ENCODE measurements at places on chromosomes 6 and 20.

DNA sequence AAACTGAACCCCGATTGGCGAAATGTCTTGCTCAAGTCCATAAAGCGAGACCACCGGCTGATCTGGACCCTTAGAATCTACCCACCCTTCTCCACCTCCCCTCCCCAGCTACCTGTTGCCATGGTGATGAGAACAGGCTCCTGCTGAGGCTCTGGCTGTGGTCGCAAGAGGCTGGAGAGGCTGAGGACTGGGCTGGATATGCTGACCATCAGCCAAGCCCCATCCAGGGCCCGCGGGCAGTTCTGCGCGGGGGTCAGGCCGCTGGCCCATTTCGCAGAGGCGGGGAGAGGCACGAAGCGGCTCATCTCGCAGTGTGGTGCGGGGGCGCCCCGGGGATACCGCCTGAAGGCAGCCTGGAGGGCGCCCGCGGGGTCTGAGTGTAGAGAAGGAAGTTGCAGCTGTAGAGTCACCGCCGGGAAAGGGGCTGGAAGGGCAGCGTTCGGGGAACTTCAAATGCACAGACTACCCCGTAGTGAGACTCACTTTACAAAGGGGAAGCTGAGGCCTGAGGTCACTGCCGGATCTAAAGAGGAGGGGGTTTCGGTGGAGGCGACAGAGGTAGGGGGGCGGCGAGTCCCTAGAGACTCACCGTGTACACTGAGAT lies 671 bp downstream of the TAPBP start:
- DNase-seq, result no peak

- DNase-seq, result peak; percentile 26
These were observed 55.0 kb downstream of the TRIM38 start for GRCh38 chr6:26017632-26017966.

GRCh38 chr6:53627391-53628218 lies 38.0 kb downstream of the KLHL31 start:
- DNase-seq, result no peak

- no peak for DNase-seq
These were observed 91.0 kb downstream of the TBXT start for GRCh38 chr6:166076625-166077024.

GRCh38 chr6:135861189-135861588 lies 9.7 kb downstream of the PDE7B start:
- DNase-seq, result no peak

DNA sequence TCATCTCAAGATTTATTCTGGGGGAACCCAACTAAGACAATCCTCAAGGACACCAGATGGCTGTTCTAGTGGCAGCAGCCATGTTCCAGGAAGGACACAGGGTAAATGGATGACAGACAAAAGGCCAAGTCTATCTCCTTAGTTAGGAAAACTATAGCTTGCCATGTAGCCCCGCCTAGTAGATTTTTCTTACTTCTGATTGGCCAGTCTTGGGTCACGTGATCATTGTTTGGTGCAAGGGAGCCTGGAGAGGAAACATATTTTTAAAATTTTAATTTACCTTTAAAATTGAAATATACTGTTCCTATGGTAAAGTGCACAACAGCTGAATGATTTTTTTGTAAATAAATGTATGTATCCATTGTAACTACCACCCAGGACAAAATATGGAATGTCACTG lies 4.4 kb upstream of the KCNS1 start:
- no peak for DNase-seq

DNA sequence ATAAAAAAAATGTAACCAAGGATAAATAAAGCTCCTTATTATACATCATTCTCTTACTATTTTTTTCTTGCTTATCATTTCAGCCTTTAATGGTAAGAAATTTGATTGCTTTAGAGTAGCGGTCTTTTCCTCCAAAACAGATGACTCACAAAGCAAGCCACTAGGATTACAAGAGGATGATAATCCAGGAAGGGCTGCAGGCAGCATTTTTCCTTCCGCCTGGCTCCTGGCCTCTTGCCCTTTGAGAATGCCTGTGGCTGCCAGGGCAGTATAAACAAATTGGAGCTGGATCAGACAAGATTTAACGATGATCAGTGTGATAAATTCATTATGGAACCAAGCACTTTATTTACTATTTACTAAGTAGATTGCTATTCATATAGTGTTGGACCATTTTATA lies 9.7 kb upstream of the FBXL4 start:
- no peak for DNase-seq

- DNase-seq, result no peak
These were observed 20.4 kb downstream of the IL20RA start for GRCh38 chr6:137024237-137024990.

DNA sequence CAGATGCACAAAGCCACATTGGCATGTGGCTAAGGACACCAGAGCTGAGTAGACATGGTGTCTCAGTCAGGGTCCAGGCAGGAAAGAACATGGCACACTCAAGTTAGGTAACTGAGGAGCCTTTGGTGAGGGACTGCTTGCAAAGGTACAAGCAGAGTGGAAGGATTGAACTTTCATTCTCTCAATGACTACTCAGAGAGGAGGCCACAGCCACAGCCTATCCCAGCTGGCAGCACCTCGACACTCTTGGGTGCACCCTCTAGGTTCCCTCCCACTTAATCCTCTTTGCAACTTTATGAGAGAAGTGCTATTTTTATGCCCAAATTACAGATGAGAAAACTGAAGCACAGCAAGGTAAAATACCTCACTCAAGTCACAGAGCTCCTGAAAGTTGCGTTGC lies 73.4 kb downstream of the ISM1 start:
- no peak for DNase-seq

DNA sequence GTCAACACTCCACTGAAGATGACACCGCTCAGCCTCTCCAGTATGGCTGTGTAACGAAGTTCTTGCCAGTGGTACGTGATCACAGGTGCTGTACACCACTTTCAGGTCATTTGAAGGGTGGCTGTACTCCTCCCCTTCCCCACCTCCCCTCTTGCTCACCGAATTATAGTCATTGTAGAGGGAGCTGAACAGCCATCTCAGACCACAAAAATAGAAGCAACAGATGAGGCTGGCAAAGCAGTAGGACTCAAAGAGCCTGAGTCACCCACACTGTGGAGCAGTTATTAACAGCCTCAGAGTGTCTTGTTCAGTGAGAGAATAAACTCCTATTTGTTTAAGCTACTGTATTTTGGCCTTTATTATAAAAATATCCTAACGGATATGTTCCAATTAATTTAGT lies 192.5 kb upstream of the MCHR2 start:
- DNase-seq, result no peak

DNA sequence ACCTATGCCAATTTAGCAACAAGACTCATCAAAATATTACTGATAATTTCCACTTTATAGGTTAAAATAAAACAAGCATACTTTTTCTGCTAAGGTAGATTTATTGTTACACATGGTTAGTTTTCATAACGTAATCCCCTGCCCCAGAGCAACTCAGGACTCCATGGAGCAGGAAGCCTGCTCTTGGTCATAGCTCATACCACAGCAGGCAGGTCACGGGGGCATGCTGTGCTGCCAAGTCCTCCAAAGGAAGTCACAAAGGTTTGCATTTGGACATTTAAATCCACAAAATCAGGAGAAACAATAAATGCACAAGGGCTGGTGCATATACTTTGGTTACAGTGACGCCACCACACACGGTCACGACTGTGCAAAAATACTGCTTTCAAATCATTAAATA lies 12.5 kb downstream of the GZF1 start:
- DNase-seq, result no peak

DNA sequence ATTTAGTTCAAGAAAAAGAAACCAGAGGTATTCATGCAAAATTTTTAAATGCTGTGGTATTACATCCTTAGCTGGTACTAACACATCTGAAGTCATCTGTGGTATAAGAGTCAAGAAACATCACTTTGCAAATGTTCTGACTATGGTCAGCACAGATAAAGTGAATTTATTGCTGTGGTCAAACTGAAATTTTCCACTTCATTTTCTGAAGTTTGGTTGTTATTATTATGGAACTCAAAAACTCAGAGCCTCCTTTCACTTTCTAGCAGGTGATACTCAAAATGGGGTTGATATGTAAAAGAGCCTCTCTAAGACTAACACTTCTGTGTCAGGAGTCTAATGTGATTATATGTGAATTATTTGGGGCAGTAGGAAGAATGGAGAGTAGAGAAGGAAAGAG lies 257.8 kb downstream of the RNGTT start:
- DNase-seq, result no peak

DNA sequence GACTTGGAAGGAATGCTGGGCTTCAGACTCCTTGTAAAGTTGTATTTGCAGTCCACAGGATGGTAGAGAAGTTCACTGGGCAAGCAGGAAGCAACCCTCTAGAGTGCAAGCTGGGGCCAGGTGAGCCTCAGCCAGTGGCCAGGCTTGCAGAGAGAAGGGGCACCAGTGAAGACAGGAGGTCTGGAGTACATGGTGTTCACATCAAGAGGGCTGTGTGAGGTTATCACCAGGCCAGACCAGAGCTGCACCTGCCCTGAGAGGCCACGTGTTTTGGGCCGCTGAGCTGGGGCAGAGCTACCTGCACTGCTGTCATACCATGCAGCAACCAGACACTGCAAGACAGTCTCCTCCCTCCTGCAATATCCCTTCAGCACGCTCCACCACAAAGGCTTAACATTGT lies 79.0 kb downstream of the SH3BGRL2 start:
- no peak for DNase-seq

DNA sequence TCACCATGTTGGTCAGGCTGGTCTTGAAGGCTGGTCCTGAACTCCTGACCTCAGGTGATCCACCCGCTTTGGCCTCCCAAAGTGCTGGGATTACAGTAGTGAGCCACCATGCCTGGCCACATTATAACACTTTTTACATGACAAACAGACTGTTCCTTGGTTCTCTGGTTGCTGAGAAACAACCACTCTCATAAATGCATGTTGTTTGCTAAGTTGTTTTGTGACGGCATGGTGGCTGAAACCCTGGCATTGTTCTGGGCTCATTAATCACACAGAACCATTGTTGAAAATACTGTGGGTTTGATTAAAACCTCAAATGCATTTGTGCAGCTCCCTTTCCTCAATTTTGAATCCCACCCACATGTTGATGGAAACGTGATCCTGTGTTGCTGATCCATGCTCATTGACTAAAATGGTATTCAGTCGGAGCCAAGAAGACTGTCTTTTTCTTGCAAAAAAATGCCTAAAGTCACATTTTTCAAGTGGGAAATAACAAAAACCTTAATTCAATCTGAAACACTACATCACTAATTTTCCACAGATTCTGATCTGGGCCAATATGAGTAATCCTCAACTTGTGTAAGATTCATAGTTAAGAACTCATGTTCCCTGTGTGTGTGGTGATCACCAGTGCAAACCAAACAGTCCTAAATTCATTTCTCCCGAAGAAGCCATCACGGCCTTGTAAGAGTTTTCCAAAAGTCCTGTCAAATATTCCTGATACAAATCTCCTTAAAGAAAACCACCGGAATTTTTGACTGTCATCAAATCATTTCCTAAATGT lies 132.8 kb downstream of the FNDC1 start:
- no peak for DNase-seq

DNA sequence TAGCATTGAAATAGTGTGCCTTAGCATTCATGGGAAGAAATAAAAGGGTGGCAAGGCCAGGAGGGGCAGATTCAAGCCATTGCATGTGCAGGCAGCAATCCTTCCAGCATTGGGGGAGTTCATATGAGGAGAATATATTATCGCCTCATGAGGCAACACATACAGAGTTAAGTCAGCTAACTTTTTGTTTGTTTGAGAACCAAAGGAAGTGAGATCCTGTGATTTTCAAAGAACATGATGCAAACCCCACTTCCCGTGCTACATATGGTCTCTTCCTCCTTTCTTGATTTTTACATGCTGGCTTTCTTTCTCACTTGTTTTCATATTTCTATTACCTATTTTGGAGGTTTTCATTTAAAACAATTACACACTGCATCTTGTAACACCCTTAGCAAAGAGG lies 579.7 kb upstream of the ARID1B start:
- DNase-seq, result no peak

DNA sequence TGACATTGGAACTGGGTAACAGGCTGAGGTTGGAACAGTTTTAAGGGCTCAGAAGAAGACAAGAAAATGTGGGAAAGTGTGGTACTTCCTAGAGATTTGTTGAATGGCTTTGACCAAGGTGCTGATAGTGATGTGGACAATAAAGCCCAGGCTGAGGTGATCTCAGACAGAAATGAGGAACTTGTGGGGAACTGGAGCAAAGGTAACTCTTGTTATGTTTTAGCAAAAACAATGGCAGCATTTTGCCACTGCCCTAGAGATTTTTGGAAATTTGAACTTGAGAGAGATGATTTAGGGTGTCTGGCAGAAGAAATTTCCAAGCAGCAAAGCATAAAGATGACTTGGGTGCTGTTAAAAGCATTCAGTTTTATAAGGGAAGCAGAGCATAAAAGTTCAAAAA lies 474.7 kb upstream of the ADGRB3 start:
- DNase-seq, result no peak

- DNase-seq, result no peak
These were observed 5.1 kb upstream of the MBOAT1 start for GRCh38 chr6:20217324-20217855.

GRCh38 chr6:105815661-105816555 lies 270.2 kb upstream of the PRDM1 start:
- DNase-seq, result no peak

DNA sequence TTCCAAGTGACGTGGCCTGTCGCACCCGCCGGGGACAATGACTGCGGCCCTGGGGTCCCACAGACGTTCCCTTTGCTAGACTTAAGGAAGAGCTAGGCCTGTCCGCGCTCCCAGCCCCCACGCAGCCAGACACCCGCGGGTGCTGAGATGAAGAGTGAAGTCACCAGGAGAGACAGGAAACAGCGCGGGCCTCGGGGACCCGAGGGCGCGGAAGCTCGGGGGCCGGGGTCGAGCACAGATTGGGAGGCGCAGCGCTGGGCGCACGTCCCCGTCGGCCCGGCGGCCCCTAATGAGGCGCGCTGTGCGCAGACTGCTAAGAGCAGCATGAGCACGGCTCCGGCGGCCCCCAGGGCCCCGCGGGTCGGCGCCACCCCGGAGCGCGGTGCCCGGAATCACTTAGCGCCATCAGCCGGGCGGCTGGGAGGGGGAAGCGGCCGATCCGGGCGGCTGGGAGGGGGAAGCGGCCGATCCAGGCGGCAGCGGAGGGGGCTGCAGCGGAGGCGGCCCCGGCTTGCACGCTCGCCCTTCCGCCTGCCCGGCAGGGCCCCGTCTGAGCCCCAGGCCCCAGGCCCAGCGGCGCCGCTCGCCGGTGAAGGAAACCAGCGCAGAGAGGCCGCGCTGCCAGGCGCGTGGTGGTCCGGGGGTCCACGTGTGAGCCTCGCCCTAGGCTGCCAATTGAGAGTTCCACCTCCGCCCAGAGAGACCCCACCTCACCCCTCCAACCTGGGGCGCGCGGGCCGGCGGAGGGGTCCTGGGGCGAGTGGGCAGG lies 8.3 kb upstream of the AVP start:
- DNase-seq, result no peak

- no peak for DNase-seq
These were observed 3.2 kb downstream of the PSORS1C2 start for GRCh38 chr6:31135710-31136109.

All from T-helper 2 cell (primary cell).